ENCODE measurements at places on chromosomes 6 and 20.
A peak's percentile ranks its signal among the peaks of the same experiment; 100 is the strongest.

- no peak for DNase-seq
Measured at GRCh38 chr20:31394900-31395299, 4.5 kb upstream of the DEFB119 start.

DNA sequence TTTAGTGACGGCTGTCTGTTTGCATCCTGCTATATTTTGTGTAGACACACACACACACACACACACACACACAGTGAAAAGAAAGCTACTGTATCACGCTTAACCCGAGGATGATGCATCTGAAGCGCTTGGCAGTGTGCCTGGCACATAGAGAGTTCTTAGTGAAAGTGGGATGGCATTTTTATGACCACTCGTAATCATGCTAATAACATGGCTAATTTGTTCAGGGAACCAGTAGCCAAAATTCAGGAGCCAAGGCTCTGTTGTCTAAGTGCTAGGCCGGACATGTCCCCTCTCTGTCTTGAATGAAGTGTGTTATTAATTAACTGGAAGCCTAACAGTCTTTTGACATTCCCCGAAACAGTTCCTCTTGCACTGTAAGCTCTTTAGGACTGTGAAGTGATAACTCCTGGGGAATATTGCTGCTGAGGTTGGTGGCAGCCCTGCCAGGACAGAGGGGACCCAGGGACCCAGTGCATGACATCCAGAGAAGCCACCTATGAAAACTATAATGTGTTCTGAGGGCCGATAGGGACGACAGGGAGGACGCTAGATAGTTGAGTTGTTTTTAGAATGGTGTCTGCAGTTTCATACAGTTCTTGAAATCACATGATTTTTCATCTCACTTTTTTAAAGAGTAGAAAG is 45.0 kb upstream of the IRF4 start:
- no peak for DNase-seq

DNA sequence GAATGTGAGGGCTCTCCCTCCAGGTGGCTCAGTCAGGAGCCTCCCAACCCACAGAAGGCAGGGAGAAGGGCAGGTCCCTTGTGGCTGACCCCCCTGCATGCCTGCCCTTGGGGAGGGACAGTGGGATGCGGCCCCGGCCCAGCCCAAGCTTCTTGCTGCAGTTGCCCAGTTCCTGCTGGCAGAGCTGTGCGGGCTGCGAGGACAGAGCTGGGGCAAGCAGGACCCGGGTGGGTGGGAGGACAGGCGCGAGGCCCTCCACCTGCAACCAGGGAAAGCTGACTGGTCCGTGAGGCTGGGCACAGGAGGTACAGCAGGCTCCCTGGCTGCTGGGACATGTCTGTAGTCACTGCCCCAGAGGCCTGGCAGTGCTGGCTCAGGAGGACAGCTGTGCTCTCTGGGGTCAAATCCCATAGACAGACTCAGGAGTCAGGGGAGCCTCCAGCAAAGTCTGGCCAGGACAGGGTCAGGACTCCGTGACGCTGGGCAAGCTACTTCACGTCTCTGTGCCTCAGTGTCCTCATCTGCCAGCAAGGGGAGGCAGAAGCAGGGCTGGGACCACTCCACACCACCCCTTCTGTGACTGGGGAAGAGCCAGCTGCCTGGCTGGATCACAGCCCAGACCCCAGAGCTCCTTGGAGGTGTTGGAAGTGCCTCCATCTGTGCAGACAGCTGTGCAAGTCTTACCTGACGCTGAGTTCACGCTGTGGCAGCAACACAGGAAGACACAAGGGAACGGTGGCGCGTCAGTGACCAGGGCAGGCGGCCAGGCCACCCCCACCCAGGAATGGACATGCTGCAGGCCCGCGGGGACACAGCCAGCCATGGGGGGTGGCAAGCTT is 13.0 kb downstream of the UCKL1 start:
- no peak for DNase-seq

GRCh38 chr6:28940858-28941683 is 17.3 kb upstream of the TRIM27 start:
- peak; percentile 93 for DNase-seq

DNA sequence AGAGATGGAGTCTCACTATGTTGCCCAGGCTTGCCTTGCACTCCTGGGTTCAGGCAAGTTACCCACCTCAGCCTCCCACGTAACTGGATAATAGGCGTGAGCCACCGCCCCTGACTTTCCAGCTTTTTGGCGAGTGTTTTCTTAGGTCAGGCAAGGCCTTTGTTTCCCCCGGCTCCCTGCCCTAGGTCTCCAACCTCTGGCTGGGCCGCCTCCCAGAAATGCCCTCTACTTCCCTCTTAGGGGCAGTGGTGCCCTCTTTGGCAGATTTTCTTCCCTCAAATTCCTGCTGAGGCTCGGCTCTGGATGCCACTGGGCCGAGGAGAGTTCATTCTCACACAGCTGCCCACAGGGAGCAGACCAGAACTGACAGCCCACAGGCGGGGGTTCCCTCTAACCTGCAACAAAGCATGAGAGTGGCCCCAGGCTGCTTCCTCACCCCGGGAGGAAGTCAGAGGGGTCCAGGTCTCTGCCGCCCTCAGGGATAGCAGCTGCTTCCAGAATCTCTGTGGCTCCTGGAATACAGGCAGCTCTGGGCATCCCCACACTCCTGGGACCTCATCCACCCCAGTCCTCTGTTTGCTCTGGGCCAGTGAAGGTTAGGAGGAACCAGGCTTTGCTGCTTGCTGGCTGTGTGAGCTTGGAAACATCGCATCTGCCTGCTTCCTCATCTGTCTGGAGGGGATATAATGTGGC is 56.5 kb downstream of the TCP11 start:
- no peak for DNase-seq

DNA sequence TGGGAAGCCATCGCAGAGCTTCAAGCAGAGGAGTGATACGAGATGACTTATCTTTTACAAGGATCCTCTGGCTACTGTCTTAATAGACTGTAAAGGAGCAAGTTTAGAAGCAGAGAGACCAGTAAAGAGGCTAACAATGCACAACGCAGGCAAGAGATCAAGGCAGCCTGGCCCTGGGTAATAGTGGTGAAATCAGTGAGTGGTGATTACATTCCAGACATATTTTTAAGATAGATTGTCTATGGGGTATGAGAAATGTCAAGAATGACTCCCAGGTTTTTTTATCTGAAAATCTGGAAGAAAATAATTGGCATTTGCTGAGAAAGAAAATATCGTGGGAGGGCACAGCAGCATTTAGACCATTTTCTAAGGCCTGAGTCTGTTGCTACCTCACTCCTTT is 213.6 kb upstream of the HTR1E start:
- peak; percentile 8 for DNase-seq

- DNase-seq: no peak
Measured at GRCh38 chr6:160344271-160344670, 3.9 kb upstream of the SLC22A3 start.

DNA sequence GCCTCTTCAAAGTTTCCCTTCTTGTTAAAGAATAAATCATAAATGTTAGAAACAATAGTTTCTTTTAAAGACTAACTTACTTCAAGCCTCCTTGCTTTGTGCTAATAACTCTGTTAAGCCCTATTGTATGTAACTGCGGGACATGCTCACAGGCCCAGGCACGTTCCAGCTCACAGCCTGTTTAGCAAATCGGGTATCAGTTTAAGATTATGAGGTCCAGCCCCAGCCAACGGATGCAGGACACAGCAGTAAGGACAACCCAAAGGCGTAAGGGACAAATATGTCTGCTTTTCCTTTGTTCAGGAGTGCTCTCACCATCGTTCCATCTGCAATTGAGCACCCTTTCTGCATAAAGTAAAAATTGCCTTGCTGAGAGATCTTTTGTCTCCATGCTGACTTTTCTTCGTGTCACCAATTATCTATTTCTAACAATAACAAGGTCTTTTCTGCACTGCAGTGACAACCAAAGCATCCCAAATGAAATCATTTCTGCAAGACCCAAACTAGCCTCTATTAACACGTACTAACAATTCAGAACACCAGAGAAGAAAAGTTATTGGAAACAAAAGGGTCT is 1.4 kb downstream of the C6orf52 start:
- peak; percentile 10 for DNase-seq

GRCh38 chr6:162056745-162057144 is 670.8 kb downstream of the PRKN start:
- DNase-seq: peak; percentile 68

GRCh38 chr20:59443550-59443949 is 143.1 kb downstream of the EDN3 start:
- DNase-seq: no peak

DNA sequence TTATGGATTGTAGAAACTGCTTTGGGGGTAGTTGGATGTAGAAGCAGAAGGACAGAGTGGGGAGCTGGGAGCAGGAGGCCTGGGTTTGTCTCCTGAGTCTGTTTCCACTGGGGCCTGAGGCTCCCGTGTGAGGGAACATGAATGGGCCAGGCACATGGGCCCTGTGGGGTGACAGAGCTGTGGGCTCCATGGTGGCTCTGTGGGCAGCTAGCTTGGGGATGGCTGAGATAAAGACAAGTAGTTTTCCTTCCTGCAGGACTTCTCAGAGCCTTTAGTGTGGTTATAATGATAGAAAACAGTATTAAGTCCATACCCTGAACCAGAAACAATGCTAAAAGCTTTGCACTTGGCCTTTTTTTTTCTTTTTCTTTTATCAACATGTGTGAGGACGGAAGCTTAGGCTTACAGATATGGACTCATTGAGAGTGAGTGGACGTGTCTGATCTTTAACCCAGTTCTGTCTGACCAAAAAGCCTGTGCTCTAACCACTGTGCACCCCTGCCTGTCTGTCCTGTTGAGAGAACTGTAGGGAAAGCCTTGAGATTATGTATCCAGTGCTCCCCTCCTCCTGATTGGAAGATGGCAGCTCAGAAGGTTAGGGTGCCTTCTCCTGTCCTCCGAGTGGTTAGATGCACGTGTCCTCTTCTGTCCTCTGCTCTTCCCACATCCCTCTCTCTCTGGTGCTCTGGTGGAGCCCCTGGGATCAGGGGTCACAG is 98.3 kb downstream of the CDH26 start:
- DNase-seq: no peak

GRCh38 chr6:150635906-150636514 is 36.3 kb downstream of the PLEKHG1 start:
- no peak for DNase-seq
